ENCODE measurements at places on chromosomes 2 and 18. TPM values are rescaled to one million over a fixed set of nuclear protein-coding genes. Genes with fewer than 3 reads are reported as not detected.

ABCG8 gene
- total RNA-seq, result 1.1 TPM

GRCh38 chr2:233385489-233386044 lies 31.3 kb downstream of the DGKD start:
- DNase-seq, result peak; percentile 72

CCDC138 gene
- total RNA-seq, result 1.8 TPM

- DNase-seq, result no peak
Observed at GRCh38 chr2:95053543-95053942, 28.0 kb downstream of the MAL start.

DNA sequence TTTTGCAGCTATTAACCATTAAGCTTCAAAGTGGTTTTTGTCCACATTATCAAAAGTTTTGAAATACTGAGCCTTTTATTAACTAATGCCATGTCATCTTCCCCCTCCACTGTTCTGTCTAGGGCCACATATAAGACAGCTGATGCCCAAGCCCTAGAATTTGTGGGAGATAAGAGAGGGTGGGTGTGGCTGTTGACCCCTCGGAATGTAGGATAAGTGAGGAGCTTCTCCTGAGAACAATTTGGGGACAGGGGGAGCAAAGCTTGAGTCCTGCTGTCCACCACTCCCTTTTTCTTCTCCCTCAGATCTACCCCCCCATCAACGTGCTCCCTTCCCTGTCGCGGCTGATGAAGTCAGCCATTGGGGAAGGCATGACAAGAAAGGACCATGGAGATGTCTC lies 14.3 kb upstream of the ANKRD53 start:
- DNase-seq, result no peak

CCL20 gene
- total RNA-seq, result 14.6 TPM

- no peak for DNase-seq
Observed at GRCh38 chr2:73839653-73840411, 11.1 kb downstream of the STAMBP start.

NYAP2 gene
- total RNA-seq, result not detected

TRABD2A gene
- 0.29 TPM for total RNA-seq

GAL3ST2 gene
- total RNA-seq, result not detected

DNA sequence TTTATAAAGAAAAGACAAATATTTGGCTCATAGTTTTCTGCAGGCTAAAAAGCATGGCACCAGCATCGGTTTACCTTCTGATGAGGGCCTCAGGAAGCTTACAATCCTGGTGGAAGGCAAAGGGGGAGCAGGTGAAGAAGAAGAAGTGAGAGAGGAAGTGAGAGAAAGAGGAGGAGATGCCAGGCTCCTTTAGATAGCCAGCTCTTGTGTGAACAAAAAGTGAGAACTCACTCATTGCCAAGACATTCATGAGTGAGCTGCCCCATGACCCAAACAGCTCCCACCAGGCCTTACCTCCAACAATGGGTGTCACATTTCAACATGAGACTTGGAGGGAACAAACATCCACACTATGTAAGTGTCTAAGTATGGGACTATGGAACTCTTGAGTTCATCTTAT lies 14.3 kb downstream of the CCDC150 start:
- no peak for DNase-seq

SP5 gene
- total RNA-seq, result 5.8 TPM

GPR35 gene
- 13.0 TPM for total RNA-seq

DNA sequence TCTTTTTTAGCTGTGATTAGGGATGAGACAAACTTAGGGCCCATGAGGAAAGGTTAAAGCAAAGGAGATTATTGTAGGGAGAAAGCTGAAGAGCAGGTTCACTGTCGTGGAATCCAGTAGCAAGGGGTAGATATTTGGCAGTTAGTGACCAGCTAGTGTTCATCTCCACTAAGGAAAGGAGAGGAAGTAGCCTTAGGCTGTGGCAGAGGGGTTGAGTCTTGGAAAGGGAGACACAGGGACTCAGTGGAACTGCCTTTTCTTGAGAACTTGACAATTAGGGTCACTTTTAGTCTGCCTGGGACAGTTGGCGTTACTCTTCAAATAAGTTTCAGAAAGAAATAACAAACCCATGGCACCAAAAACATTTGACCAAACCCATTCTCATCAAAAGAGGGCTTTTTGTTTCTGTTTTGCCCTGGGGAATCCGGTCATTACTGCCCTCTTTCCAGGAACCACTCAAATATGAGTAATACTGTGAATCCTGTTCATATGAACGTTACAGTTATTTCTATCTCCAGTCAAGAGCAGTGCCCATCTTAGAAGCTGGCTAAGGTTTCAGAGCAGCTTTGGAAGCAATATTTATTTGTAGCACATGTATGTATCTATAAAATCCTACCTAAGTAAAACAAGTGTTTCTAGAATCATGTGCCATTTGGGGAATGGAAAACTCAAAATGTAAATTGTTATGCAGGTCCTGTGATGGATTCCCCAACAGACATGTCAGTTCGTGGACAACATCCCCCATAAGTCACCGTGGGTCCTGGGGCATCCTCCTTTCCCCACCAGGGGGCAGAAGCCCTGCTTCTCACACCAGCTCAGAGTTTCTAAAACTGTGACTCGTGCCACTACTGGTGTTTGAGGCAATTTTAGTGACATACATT lies 77.3 kb upstream of the PHLPP1 start:
- peak; percentile 32 for DNase-seq

DNA sequence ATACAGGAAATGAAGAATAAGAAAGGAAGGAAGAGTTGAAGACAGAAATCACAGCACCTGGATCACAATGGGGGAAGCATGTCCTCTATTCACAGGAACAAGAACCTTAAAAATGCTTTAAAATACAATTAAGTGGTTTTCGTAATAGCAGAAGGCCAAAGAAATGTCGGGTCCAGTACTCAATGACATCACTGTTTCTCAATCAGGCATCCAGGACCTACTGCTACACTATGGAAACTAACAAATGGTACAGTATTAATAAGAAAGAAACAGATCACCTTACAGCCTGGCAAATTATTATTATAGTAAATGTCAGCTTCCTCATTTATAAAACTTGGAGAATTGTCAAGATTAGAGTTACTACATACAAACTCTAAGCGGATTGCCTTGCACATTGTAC lies 15.8 kb downstream of the HNRNPLL start:
- DNase-seq, result no peak

TEX44 gene
- not detected for total RNA-seq

- no peak for DNase-seq
Observed at GRCh38 chr2:46921676-46922448, 6.3 kb upstream of the MCFD2 start.

GRCh38 chr2:200728630-200729029 lies 83.1 kb upstream of the BZW1 start:
- no peak for DNase-seq

LIMS3 gene
- not detected for total RNA-seq

DNA sequence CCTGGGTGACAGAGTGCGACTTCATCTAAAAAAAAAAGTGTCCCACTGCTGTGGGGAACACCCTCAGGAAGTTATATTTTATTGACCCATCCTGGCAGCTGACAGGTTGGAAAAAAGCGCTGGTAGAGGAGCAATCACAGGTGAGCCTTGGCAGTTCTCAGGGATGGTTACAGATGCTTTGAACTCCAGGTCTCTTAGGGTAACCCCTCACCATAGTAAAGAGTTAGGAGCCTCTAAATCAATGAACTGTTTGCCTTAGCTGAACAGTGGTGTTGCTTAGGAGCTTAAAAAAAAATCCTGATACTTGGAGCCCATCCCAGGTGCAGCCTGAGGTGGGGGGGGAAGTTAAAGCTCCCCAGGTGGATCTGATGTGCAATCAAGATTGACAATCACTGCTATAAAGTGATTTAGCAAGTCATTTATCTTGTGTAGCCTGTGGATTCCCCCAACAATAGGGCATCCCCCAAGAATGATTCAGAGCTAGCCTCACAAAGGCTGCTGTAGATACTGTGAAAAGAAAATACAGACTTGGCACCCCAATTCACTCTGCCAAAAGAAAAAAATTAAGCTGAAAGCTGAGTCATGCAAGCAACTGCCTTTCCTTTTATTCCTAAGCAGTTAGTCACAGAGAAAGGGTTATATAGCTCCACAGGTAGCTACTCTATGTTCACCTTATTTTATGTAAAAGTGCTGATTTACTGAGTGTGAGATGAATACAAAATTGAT lies 14.8 kb downstream of the SLC16A14 start:
- peak; percentile 7 for DNase-seq

Data from stomach (tissue), 19 donors.